ENCODE measurements at places on chromosomes 2 and 18.

- no peak for DNase-seq
These were observed 76.3 kb upstream of the DTNB start for GRCh38 chr2:25749676-25750075.

GRCh38 chr18:36187193-36187825 is at the start of gene MOCOS:
MOCOS (plus strand) TSS chr18:36187497; CDS start chr18:36187540, 43 bp downstream.
- DNase-seq = peak; percentile 37

DNA sequence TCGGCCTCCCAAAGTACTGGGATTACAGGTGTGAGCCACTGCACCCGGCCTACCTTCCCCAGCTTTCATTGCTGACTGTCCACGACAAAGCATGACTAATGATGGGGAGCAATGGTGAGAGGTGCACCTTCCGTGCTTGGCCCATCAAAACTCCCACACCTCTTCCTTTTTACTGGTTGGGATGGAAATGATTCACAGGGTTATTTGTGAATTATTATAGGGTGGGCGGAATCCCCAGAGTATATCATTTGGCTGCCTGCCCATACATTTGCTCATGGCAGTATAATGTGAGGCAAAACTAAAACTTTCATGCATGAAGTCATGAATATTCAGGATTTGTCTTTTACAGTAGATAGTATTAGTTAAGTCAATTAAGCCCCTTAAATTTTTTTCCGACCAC is 334.2 kb upstream of the NETO1 start:
- no peak for DNase-seq

DNA sequence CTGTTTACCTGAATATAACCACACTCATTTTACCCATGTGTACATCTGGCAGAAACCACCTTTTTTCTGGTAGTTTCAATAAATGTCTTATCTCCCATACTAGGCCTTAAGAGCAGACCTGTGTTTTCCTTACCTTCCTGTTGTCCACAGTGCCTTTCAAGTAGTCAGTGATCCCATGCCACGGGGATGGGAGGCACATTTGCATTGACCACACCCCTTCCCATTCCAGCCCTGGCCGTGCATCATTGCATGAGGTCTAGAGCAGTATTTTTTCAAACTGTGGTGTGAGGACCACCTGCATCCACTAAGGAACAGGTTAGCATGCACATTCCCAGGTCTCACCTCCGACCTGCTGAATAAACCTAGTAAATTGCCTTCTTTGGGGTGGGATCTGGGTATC is 165.2 kb upstream of the FOSL2 start:
- no peak for DNase-seq

- DNase-seq = no peak
These were observed 53.9 kb downstream of the TNS1 start for GRCh38 chr2:217948897-217949296.

Measured in Ammon's horn (tissue), 1 donor.